ENCODE measurements at places on chromosomes 1 and 21.

GRCh38 chr21:17536381-17536780 is 23.5 kb downstream of the CXADR start:
- no peak for DNase-seq

- DNase-seq, result no peak
These were observed 6.3 kb upstream of the CHI3L2 start for GRCh38 chr1:111221276-111221632.

- no peak for DNase-seq
These were observed 11.6 kb downstream of the JMJD4 start for GRCh38 chr1:227723474-227723873.

DNA sequence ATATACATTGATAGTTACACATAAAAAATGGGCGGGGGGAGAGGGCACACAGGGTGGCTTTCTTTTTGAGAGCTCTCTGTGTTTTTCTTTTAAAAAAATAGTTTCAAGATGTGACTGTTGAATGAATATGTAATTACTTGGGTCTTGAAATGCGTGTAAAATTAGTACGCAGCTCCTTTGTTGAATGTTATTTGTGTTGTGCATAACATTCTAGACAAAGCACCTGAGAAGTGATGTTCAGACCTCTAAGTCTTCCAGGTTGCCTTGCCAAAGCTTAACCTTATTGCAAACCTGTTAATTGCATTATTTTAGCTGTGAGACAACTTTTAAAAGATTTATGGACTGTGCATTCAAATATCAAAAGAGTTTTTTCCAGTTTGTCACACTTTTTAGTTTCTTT is 5.4 kb downstream of the PBX1 start:
- DNase-seq, result no peak

DNA sequence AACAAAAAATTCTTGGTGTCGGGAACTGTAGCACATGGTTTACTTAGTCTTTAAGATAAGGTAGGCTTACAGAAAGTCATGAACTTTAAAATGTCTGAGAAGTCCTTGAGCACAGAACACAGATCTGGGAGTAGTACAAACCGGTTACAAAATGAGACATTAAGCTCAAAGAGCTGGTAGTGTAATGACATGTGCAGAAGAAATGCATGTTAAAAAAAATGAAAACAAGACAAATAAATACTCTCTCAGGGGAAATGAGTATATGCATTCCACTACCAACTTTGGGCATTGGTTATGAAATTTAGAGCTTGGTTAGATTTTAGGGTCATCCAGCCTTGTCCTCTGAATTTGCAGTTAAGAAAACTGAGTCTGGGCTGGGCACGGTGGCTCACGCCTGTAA is 91.5 kb upstream of the F3 start:
- peak; percentile 36 for DNase-seq

GRCh38 chr1:89646259-89646658 is 13.3 kb downstream of the LRRC8C start:
- DNase-seq, result no peak

- no peak for DNase-seq
These were observed 55.5 kb downstream of the CACNA1E start for GRCh38 chr1:181538836-181539235.

GRCh38 chr1:116826818-116827606 is 72.8 kb downstream of the CD2 start:
- no peak for DNase-seq

- no peak for DNase-seq
These were observed 6.3 kb upstream of the GPR25 start for GRCh38 chr1:200866521-200866920.

- DNase-seq, result peak; percentile 78
These were observed 67.4 kb downstream of the ARHGEF10L start for GRCh38 chr1:17606826-17607440.

GRCh38 chr1:108897865-108898720 is 21.3 kb downstream of the GPSM2 start:
- DNase-seq, result no peak

DNA sequence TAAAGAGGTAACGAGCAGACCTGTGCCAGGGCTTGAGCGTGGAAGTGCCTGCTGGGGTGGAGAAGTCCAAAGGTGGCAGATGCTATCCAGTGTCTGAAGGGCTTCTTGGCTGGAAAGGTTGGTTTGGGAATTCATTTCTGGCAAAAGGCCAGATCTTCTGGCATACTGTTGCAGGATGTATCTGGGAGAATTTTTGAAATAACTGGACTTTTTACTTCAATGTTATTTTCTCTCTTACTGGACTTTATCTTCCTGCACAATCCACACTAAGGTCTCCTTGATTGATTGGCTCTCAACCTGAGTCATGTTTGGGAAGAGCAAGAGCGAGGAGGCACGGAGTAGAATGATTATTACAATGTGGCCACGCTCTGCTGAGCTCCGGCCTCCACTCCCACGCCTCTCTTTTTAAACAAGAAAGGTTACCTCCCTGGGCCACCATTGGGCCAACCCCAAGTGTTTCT is 278.4 kb downstream of the TM2D1 start:
- DNase-seq, result no peak

GRCh38 chr21:24118738-24119459 is 1488.4 kb downstream of the MRPL39 start:
- DNase-seq, result no peak

GRCh38 chr1:70017770-70018169 is 187.6 kb downstream of the LRRC40 start:
- DNase-seq, result no peak

GRCh38 chr21:36260030-36260787 is 59.8 kb upstream of the MORC3 start:
- no peak for DNase-seq

- peak; percentile 72 for DNase-seq
These were observed 150.3 kb downstream of the HMGB4 start for GRCh38 chr1:34013958-34014737.

- no peak for DNase-seq
These were observed 63.5 kb downstream of the AKT3 start for GRCh38 chr1:243786531-243786930.

DNA sequence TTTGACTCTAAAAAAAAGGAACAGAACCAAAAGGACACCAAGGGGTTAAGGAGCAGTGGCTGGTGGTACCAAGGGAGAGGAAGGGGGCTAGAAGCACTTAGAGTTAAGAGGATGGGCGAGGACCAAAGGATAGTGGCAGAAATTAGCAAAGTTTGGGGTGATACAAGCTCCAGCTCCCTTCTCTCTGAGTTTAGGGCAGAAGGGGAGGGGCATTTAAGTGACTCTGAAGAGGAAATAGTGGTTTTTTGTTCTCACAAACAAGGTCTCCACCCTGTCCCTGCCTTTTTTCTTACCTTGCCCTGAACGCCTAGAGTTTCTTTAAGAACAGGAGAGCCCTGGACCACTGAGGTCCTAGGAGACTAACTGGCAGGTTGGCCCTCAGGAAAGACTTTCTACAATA is 3.3 kb downstream of the CDC42SE1 start:
- DNase-seq, result no peak

DNA sequence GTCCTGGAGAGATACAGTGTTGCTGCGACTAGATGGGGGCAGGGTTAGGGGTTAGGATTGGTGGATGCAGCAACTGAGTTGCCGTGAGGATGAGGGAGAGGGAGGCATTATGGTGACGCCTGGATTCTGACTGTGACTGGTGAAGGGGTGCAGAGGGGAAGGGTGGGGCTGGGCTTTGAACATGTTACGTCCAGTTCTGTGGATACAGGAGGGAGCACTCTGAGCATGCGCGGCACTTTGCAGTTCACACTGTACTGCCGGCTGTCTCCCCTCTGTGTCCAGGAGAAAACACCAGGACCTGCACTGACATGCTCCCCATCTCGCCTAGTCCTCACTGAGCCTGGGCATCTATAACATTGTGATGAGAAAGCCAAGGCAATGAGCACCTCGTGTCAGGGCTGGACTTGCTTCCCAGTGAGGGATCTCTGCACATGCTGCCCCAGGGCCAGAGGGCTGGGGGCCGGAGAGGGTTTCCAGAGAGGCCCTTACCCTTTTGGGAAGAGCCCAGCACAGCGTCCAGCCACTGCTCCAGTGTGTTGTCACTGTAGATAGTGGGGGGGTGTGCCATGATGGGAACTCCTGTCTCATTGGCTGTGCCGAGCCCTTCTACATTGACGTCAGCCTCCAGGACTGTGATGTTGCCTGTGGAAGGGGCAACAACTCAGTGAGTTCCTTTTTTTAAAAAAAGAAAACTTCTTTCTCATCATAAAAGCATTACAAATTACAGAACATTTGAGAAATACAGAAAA is 7.6 kb downstream of the FAM151A start:
- DNase-seq, result no peak

GRCh38 chr1:239786464-239786863 is 305.2 kb upstream of the FMN2 start:
- no peak for DNase-seq

DNA sequence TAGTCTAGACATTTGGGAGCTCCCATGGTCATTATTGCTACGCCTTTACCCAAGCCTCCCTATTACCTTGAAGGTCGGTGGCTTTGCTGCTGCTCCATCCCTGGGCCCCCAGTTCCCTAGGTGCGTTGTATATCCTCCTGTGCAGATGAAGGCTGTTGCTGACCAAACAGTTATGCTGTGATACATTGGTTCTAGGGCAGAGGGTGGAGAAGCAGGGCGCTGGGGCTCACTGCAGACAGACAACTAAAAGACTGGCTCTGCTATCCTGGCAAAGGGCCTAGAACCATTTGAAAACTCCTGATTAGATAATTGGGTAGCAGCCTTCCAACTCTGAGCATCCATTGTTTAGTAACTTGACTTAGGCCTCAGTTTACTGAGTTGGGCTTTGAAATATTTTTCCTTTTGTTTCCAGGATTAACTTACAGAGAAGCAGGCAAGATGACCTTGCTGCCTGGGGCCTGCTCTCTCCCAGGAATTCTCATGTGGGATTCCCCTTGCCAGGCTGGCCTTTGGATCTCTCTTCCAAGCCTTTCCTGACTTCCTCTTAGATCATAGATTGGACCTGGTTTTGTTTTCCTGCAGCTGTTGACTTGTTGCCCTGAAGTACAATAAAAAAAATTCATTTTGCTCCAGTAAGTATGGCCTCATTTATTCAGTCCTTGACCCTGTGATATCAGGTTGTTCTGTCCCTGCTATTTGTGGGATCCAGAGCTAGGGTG is 15.5 kb downstream of the CHI3L2 start:
- DNase-seq, result no peak

DNA sequence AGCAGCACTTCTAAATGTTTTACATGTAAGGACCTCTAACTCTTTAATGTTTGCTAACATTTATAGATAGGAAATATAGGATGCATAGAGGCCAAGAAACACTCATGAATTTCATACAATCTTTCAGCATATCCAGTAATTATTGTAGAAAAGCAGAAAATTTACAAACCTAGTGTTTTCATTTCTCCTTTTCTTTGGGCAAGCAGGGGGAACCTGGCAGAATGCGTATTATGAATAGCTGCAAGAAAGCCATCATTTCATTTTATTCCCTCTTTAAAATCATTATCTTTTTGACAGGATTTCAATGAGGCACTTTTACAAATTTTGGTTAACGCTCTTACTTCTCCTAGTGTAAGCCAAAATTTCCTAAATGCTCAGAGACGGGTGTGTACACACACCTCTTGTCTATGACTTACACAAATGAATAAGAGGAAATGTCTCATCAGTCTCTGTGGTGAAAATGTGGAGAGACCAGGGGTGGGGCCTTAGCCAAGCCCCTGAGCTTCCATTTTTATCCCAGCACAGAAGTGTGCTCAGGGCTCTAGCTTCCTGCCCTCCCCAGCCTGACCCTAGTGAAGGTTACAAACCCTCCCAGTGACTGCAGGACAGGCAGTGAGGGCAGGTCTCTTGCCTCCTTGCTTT is 91.6 kb downstream of the LRRC8C start:
- no peak for DNase-seq

GRCh38 chr1:41356752-41357151 is 4.5 kb upstream of the FOXO6 start:
- DNase-seq, result no peak

- DNase-seq, result no peak
These were observed 136.8 kb upstream of the IGSF21 start for GRCh38 chr1:17970757-17971156.

GRCh38 chr1:72115290-72115689 is 167.0 kb downstream of the NEGR1 start:
- DNase-seq, result no peak

DNA sequence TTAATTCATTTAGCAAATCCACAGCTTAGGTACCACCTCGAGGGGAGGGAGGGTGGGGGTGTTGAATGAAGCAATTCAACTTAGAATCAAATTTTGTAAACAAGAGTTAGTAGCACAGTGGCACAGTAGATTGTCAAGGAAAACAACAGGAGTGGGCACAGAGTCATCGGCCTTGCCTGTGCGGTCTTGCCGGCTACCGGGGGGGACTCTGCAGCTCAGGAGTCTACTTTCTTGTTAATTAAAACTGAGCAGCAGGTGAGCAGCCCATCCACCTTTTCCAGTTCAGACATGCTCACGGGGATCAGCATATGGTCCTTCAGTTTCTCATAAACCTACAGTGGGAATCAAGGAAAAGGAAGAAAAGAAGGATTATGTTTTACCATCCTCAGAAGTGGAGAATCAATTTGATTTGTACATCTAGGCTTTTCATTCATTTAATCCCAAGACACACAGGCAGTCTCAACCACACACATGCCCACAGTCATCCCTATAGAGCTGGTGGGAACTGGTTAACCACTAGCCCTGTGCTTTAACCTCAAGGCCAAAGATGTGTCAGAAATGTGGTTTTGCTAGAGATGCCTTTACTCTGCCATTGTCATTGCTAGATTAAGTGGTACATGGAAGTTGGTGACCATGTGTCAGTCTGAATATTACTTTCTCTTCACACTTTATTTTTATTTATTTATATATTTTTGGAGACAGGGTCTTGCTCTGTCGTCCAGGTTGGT is 45.0 kb upstream of the BCL10 start:
- no peak for DNase-seq

DNA sequence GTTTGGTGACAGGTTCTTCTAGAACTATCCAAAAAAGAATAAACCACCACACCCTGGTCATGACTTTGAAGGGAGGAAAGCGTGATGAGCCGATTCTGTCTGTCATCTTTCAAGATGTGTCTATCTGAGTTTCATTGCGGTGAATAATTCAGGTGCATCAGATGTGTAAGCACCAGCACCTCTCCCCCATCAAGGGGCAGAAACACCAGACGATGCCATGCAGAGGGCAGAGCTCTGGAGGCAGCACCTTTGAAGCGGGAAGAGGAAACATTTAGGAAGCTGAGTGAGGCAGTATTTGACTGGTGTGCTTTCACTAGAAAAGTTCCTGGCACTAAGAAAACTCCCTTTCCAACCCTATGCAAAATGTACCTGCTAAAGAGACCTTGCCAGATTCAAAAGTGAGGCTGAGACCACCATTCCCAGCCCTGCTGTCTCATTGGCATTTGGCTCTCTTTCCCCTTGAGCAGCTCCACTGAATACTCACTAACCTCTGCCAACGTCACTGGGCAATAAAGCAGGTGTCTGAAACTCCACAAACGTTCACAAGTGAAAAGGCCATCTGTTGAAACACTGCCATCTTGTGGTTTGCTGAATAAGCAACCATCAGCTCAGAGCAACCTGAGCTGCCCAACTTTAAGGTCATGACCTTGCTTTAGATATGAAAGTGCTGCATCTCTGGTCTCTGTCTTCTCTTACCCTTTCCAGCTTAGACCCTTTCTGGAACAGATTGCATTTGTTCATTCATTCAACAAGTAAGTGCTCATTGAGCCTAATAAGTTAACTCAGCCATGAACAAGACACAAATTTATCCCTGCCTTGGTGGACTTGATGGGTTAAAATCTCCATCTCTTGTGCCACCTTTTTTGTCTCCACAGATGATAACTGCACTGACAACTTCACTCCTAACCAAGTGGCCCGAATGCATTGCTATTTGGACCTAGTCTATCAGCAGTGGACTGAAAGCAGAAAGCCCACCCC is 228.6 kb downstream of the PAPPA2 start:
- DNase-seq, result no peak

Data from pancreas (tissue), 10 donors.